Fibroblast of the aortic adventitia (primary cell): ENCODE measurements at places on chromosomes 2 and 18. TPM values are rescaled to one million over a fixed set of nuclear protein-coding genes. Genes with fewer than 3 reads are reported as not detected.

The SMPD4 gene
- total RNA-seq = 17.6 and 22.5 TPM in 2 replicates

The HAUS1 gene
- 22.2 and 54.7 TPM in 2 replicates for total RNA-seq

The CACNB4 gene
- 4.8 and 7.5 TPM in 2 replicates for total RNA-seq

The C2orf92 gene
- 1.9 and 2.0 TPM in 2 replicates for total RNA-seq

The NR4A2 gene
- total RNA-seq = 0.41 and 0.81 TPM in 2 replicates

The G6PC2 gene
- not detected in 2 replicates for total RNA-seq

The ASXL3 gene
- 0.54 TPM in 1 of 2 replicates, not detected in the other for total RNA-seq

The GCA gene
- 3.3 and 10.9 TPM in 2 replicates for total RNA-seq

The INHA gene
- 0.18 and 2.0 TPM in 2 replicates for total RNA-seq

The LYG2 gene
- total RNA-seq = not detected in 2 replicates

The PARD3B gene
- 15.9 and 23.6 TPM in 2 replicates for total RNA-seq

The MYCN gene
- total RNA-seq = not detected in 2 replicates

The CAPN14 gene
- 0.09 and 0.16 TPM in 2 replicates for total RNA-seq

The CAVIN2 gene
- total RNA-seq = 24.1 and 29.8 TPM in 2 replicates

The CDC42EP3 gene
- 30.5 and 34.7 TPM in 2 replicates for total RNA-seq

The CTAGE1 gene
- total RNA-seq = not detected in 2 replicates

The CETN1 gene
- total RNA-seq = not detected in 2 replicates

The NMUR1 gene
- total RNA-seq = not detected in 2 replicates

The WNT6 gene
- total RNA-seq = not detected in 2 replicates

The NDC80 gene
- 5.0 and 43.5 TPM in 2 replicates for total RNA-seq

The ZNF2 gene
- 3.0 and 6.9 TPM in 2 replicates for total RNA-seq

The ITPRIPL1 gene
- total RNA-seq = 2.5 and 3.4 TPM in 2 replicates

The SP9 gene
- not detected in 2 replicates for total RNA-seq

The GPBAR1 gene
- total RNA-seq = 0.27 TPM in 1 of 2 replicates, not detected in the other

The MFSD6 gene
- total RNA-seq = 2.2 and 8.0 TPM in 2 replicates

The UCN gene
- 0.27 and 1.1 TPM in 2 replicates for total RNA-seq

The ACADL gene
- total RNA-seq = 0.63 and 4.5 TPM in 2 replicates

The WDR12 gene
- total RNA-seq = 28.1 and 34.4 TPM in 2 replicates

The SOCS6 gene
- total RNA-seq = 26.2 and 36.7 TPM in 2 replicates
